ENCODE measurements at places on chromosomes 7 and 10.

DNA sequence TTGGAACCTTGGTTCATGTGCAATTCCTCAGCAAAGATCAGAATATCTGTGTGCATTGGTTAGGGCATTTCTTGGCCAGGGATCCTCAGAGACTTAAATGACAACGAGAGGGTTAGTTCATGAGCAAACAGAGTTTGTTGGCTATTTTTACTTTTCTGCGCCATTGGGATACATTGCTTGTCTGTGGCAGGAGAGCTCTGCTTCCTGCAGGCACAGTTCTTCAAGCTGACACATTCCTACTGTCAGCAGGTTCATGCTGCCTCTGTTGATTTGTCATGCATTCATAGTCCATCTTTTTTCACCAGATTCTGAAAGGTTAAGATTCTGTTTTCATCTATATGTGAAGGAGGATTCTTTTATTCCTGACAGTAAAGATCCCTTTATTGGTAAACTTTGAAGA lies 139.4 kb downstream of the TMEM178B start:
- no peak for DNase-seq

DNA sequence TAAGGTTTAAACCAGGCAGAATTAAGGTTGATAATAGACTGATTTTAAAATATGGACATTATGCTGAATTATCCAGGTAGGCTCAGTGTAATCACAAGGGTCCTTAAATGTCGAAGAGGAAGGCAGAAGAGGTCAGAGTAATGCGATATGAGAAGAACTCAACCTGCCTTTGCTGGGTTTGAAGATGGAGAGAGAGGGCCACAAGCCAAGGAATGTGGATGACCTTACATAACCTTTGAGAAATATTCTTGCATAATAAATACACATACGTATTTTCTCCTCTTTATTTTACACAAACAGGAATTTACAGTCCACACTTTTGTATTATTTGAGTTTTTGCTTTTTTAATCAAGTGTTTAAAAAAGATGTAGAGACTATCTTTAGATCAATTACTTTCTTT lies 88.5 kb downstream of the ST7 start:
- no peak for DNase-seq

DNA sequence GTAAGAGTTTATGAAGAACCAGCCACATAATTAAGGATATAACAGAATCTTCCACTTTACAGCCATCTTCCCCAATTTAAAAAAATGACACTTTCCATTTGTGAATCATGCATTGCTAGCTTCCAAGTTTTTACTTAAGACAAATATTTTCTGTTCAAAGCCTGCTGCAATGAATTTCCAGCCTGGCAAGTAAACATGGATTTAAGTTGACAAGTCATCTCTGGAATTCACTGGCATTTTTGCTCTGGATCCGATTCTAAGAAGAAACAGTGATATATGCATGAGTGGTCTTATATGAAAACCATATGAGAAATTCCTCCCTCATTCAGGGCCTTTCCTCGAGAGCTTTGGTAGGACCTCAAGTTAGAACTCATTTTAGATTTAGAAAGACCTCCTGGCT lies 116.1 kb upstream of the CDCA7L start:
- DNase-seq, result no peak

DNA sequence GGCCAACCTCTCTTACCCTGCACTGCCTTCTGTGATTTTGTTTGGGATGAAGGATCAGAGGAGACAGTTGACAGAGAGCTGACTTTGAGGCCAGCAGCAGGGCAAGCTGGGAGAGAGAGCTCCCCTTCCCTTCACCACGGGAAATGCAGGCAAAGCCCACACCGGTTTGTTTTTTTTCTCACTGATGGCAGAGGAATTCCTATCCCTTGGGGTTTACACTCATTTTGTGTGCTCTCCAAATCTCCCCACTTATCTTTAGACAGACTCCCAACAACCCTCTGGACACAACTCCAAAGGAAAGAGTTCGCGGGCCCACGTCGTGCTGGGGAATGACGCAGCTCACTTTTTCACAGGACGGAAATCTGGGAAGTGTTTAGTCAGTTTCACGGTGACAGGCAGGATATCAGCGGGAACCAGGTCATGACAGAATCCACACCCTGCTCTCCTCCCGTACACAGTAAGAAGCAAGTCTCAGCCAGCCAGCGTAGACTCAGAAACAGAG lies 68.3 kb upstream of the FAM171A1 start:
- DNase-seq, result peak; percentile 30

GRCh38 chr7:20557116-20557515 lies 58.4 kb upstream of the ABCB5 start:
- no peak for DNase-seq

DNA sequence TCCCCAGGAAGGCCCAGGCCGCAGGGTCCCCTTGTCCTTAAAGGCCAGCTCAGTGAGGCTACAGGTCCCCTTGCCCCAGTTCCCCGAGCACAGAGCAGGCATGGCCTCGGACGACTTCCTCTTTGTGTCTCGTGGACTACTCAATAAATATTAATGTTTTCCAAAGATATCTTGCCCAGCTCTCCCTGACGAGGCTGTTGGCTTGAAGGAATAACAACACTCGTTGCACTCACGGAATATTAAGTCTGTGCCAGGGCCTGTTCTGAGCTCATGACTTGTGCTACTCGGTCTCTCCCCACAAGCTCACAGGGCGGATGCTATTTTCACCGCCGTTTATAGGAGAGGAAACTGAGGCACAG lies 68.2 kb downstream of the CUX1 start:
- DNase-seq, result no peak

GRCh38 chr7:131878777-131879176 lies 322.3 kb upstream of the PODXL start:
- DNase-seq, result no peak

DNA sequence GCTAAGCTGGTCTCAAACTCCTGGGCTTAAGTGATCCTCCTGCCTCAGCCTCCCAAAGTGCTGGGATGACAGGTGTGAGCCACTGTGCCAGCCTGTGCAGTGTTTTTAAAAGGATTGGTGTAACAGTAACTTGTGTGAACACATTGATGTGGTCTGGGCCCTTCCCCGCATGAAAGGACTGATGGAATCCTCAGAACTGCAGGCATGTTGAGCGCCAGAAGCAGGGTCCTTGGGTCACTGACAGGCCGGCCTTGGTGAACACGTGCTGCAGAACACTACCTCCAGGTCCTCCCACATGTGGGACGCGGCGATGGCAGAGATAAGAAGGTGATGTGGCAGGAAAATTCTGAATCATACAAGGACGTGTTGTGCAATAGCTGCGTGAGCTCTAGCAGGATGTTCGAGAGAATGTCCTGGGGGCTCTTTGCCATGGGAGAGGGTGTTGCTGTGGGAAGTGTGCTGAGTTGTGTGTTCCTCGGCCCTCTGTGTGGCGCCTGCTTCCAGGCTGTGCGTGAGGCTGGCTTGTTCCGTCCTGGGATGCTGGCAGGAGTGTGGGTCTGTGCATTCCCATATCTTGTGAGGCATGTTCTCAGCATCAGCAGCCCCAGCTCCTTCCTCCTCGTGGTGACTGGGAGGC lies 68.2 kb downstream of the DNAJB6 start:
- no peak for DNase-seq

DNA sequence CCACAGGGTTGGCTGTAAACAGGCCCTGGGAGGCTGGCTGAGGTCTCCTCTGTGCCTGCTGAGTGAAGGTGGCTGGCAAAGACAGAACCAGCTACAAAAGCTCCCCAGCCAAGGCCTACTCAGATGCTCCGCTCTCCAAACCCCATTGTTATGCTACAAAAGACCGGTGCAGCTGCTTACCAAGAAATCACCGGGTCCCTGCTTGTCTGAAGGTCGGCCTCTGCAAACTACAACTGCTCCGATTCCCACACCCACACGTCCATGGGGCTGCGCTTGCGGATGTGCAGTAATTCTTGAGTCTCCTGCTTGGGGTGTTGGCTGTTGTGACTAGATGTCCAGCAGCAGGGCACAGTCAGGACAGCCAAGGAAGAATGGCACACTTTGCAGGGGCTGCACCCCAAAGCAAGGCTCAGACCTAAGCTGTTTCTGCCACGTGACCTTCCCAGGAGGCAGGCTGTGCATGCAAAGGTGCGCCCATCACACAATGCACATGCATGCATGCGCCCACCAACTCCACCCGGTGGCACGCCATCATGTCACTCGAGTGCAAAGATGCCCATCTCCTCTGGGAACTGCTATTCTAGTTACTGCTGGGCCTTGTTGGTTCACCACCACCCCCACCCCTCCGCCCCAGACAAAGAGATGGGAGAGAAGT lies 97.8 kb downstream of the OAT start:
- DNase-seq, result no peak

GRCh38 chr7:26292768-26293560 lies 1.3 kb downstream of the SNX10 start:
- DNase-seq, result peak; percentile 22

DNA sequence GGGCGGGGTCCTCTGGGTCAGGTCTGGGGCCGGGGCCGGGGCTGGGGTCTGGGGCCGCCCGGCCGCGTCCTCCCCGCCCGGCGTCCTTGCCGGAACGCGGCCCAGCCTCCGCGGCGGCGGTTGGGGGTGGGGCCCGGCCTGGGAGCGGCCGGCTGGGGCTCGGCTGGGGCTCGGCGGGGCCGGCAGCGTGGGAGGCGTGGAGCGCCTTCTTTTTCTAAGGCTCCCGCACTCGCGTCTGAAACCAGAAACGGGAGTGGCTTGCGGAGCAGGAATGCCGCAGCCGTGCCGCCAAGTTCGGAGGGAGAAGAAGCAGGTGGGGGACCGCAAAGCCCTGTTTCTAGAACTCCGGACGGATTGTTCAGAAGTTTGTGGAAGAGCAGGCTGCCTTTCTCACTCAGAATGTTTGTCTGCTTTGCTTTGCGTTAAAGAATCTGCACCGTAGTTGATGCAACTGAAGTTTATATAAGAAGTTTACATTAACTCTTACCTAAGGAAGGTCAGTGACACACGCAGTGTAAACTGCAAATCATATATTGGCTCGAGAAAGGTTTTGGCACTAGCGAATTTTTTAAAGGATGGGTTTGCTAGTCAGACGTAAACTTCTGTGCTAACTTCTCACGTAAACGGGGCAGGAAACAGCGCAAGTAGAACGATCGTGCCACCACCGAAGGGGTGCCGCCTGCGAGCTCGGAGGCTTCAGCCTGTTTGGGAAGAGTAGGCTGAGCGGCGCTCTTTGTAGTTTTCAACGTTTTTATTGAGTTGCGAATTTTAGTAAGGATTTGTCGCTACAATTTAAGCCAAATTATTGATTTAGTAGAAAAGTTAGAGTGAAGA lies 729 bp downstream of the DNAJB6 start:
- DNase-seq, result peak; percentile 79

DNA sequence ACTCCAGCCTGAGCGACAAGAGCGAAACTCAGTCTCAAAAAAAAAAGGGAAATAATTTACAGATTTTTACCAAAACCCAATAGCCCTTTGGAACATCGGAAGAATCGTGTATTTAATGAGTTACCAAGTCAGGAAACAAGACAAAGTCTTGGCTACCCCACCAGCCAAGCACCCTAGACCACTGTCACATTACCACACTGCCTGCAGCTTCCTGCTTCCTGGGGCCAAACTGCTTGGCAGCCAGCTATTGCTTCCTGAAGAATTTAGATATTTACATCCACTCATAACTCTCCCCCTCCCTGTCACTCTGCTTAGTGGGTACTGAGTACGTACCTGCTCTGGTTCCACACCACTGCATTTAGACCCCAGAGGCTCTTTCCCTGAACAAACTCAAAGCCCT lies 14.1 kb upstream of the TNPO3 start:
- DNase-seq, result no peak

GRCh38 chr7:29977886-29978651 lies 11.5 kb downstream of the SCRN1 start:
- peak; percentile 38 for DNase-seq

DNA sequence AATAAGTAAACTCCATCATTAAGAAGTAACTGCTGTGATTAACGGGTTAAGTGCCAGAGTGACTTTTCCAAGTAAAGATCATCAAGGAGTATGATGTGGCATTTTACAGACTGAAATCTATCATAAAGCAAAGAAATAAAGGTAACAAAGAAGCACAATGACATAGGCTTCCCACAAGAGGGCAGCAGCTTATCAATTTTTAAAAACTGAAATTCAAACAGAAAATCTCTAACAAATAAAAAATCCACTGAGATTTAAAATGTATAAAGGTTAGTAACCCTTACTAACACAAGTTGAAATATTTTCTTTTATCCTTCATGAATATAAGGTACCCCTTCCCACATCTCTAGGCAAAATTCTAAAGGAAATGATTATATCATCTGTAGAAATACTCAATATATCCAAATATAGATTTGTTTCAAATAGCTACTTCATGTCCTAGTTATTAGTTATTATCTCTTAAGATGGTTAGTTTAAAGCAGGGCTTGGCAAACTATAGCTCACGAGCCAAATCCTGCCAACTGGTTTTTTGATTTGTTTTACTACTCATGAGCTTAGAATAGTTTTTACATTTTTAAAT lies 29.2 kb downstream of the FAM3C start:
- peak; percentile 59 for DNase-seq

DNA sequence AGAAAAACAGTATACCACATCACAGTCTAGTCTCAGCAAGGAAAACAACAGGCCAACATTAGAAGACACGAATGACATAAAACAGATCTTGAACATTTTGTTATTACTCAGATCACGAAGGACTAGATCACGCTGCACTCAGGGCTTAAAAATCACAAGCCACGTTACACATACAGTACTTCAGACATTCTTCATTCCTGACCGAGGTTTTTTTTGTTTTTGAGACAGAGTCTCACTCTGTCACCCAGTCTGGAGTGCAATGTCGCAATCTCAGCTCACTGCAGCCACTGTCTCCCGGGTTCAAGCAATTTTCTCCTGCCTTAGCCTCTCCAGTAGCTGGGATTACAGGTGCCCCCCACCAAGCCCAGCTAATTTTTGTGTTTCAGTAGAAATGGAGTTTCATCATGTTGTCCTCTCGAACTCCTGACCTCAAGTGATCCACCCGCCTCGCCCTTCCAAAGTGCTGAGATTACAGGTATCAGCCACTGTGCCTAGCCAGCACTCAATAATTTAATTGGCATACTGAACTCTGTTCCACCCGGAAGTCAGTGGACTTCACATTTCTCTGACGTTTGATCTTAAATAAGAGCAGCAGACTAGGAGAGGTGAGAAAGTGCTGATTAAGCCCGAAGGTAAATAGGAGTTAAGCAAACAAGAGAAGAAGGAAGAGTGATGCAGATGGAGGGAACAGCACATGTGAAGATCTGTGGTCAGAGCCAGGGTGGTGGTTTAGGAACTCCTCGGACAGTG lies 3.5 kb downstream of the AIMP2 start:
- no peak for DNase-seq

DNA sequence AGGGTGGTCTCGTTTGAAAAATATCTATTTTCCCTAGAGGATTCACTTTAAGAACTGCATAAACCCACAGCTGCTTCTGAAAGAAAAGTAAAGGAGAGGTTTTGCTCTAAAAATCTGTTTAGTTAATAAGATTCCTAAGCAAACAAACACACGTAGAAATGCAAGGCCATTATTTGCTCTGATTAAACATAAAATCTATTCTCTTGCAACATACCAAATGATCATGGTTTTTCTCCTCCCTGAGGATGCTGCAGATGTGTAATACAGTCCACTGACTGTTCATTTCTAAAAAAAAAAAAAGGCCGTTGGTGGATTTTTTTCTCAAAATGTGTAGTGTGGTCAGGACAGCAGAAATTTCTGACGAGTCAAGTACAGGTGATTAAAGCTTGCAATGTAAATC lies 98.6 kb downstream of the BUB3 start:
- DNase-seq, result no peak

All from ACHN (cell line).